ENCODE measurements at places on chromosomes 1 and 21.

- DNase-seq: no peak
These were observed 4.2 kb downstream of the COX20 start for GRCh38 chr1:244839656-244840055.

- DNase-seq: no peak
These were observed 20.9 kb downstream of the PTAFR start for GRCh38 chr1:28155628-28156027.

DNA sequence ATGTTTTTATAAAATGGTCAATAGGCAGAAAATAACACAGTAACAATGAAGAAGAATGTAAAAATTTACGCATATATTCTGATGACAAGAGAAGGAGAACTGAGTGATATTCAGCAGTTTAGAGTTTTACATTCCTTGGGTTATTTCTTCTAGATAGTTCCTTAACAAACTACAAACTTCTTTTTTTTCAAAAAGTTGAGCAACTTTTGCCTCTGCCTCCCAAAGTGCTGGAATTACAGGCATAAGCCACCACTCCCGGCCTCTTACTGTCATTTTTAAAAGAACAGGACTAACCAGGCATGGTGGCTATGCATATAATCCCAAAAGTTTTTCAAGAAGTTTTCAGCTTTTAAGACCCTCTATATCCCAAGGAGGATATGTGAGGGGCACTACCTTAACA lies 32.9 kb downstream of the ARNT start:
- DNase-seq: no peak

GRCh38 chr1:220497220-220497947 lies 30.6 kb upstream of the MARK1 start:
- DNase-seq: no peak

GRCh38 chr1:209890641-209891330 lies 47.2 kb upstream of the SYT14 start:
- no peak for DNase-seq

- DNase-seq: no peak
These were observed 6.2 kb downstream of the C1orf210 start for GRCh38 chr1:43279161-43279560.
